ENCODE measurements at places on chromosomes 1 and 21.
A peak's percentile ranks its signal among the peaks of the same experiment; 100 is the strongest.

DNA sequence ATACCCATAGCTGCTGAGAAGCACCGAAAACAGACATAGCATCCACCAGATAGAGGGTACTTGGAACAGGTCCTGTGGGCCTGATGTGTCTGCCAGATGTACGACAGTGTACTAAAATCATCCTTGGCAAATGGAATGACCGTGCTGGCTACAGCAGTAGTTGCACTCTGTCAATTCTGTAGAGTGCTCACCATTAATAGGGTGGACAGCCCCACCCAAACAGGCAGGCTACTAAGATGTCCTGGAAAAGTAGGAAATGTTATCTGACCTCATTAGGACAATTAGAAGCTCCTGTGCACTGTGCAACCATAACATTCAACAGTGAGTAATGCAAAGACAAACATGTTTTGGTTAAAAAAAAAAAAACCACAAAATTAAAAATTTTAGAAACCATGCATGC is 106.2 kb downstream of the PTPN14 start:
- DNase-seq = no peak

- DNase-seq = no peak
Measured at GRCh38 chr1:198399452-198399851, 141.0 kb downstream of the ATP6V1G3 start.

DNA sequence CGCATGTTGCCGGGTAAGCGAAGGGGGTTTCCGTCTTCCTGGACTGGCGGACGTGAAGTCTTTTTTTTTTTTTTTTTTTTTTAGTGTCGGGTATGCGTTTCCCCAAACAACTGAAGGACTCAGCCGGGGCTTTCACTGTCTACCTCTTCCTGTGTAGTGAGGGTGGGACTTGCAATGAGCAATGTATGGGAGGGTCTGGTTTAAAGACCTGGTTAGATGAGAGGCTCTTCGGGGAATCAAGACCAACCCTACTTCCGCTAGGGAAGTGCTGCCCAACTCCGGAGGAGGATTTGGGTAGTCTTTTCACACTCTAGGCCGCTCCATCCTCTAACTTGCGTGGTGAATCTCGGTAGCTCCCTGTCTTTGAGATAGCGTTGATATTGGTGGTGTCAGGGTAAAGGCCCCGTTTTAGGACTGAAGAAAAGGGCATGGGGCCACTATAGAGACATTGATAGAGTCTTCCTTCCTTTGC is 754 bp downstream of the PRRC2C start:
- DNase-seq = peak; percentile 44

- no peak for DNase-seq
Measured at GRCh38 chr1:246428542-246429308, 78.4 kb downstream of the SMYD3 start.

DNA sequence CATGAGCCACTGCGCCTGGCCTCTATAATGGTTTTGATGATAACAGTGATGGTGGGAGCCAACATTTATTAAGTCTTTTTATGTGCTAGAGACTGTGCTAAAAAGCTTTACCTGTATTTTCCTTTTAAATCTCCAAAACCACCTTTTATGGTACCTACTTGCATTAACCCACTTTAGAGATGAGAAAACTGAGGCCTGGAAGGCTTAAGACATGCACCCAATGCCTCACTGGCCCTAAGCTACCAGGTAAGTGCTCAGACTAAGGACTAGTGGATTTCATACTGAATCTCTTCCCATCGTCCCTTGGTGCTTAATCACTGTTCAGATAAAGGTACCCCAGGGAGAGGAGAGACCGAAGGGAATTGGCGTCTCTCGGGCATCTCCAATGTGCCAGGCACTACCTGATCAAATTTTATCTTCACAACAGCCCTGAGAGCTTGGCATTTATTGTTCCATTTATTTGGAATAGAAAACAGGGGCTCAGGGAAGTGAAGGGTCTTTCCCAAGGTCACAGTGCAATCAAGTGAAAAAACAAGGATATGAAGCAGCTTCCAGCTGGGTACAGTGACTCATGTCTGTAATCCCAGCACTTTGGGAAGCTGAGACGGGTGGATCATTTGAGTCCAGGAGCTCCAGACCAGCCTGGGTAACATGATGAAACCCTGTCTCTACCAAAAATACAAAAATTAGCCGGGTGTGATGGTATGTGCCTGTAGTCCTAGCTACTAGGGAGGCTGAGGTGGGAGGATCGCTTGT is 84.2 kb downstream of the LACTBL1 start:
- DNase-seq = no peak

DNA sequence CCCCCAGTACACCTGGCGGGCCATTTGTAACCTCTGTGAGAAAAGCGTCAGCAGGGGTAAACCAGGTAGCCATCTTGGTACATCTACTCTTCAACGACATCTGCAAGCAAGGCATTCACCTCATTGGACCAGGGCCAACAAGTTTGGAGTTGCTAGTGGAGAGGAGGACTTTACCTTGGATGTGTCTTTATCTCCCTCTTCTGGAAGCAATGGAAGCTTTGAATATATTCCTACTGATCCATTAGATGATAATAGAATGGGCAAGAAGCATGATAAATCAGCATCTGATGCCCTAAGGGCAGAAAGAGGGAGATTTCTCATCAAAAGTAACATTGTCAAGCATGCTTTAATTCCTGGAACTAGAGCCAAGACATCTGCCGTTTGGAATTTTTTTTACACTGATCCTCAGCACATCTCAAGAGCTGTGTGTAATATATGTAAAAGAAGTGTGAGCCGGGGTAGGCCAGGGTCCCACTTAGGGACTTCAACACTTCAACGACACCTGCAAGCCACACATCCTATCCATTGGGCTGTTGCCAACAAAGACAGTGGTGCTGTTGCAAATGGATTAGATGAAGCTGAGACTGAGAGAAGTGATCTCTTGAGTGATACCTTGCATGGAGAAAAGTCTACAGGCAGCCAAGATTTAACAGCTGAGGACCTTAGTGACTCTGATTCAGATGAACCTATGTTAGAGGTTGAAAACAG is 2.7 kb downstream of the ZBED6 start:
- DNase-seq = no peak

- DNase-seq = peak; percentile 25
Measured at GRCh38 chr21:17775431-17776126, 43.6 kb downstream of the C21orf91 start.

DNA sequence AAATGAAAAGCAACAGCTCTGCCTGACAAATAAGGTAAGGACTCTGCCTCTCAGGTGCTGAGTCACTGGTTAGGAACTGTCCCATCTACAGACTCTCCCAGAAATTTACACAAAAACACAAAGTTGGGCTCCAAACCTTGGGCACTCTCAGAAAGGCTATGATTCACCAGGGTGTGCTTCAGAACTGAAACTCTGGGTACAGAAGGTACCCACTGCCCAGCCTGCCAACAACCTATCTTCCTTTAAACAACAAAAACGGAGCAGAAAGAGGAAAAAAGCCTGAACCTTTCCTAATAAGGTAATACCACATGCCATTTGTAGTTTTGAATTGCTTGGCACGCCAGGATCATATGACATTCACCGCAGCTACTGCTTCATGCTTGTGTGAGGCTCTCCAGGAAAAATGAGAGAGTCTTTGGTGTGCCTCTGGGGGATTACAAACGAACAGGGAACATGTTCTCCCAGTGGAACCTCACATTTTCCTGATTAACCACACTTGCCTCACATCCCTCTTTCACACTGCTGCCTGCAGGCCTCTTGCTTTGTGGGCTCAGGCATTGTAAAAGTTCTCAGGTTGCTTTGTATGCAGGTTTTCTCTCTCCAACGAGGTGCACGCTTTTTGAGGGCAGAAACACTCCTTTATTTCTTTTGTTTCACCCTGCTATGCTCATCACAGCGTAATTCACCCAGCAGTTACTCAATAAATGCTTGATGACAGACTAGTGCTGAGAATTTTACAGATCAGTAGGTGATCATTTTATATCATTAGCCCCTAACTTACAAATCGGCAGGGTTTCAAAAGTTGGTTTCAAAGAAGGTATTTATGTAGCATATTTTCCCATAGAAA is 65.1 kb downstream of the GADD45A start:
- DNase-seq = no peak

DNA sequence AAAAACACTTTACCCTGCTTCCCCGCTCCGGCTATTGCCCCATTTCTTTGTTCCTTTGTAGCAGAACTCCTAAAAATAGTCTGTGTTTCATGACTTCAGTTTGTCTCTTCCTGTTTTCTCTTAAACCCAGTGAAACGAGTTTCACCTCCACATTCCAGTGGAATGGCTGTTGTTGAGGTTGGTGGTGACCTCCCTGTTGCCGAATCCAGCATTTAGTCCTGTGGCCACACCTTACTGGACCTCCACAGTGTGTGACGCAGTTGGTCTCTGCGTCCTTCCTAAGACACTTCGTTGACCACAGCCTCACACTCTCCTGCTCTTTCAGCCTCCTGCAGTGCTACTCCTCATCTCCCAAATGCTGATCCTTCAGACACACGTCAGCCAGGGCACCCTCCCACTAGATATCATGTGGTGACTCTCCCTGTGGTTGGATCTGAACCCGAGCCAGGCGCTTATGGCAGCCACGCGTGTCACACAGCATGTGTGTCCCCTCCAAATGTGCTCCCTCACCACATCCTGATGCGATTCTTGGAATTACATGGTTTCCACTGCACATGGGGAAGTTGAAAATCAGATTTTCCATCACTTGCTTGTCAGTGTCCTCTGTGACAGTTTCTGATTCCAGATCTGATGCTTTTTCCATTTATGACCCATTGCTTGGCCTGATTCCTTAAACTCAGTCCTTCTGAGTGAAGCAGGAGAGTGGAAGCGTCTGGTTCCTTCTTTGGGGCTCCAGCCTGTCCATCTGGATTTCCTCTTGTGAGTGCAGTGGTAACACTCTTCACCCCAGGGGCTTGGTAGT is 99.1 kb upstream of the ARTN start:
- no peak for DNase-seq

DNA sequence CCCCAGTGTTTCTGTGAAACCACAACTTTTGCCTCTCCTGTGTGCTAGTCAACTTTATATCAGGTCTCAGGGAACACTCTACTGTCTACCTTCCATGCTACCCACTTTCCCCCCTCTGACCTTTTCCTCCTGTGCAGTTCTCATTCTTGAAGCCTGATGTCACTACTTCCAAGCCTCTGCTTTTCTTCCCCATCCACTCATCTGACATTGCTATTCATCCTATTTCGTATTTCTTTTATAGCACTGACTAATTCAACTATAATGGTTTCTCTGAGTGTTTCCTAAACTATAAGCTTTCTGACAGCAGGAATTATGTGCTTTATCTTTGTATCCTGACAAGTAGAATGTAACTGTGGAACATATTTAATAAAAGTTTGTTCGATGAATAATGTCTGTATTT is 18.2 kb upstream of the DPH5 start:
- DNase-seq = no peak

Data from stimulated activated CD4-positive, alpha-beta T cell treated with anti-CD3 and anti-CD28 coated beads, TNF-alpha, amount 100 ng/mL, for 24 hours (primary cell).